ENCODE measurements at places on chromosomes 2 and 18.

DNA sequence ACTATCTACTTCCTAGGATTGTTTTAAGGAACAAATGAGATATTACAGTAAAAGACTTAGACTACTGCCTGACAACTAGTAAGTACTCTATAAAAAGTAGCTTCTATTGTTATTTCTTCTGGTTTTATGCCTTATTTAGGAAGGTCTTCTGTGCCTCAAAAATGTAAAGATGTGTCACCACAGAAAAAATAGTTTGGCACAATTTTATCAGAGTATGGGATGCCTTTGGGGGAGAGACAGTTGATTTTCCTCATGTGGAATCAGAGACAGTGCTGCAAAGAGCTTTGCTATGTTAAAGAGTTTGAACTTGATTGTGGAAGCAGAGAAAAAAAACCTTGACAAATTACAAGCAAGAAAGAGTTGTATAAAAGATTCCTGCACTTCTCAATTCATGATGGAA lies 98.4 kb downstream of the EHBP1 start:
- DNase-seq, result no peak

GRCh38 chr18:7272311-7273049 lies 41.6 kb downstream of the LRRC30 start:
- DNase-seq, result peak; percentile 30

GRCh38 chr2:102003696-102004095 lies 11.9 kb downstream of the IL1R2 start:
- no peak for DNase-seq

- no peak for DNase-seq
Measured at GRCh38 chr2:200146501-200146900, 160.0 kb upstream of the SPATS2L start.

- DNase-seq, result peak; percentile 36
Measured at GRCh38 chr2:113370478-113371091, 66.9 kb upstream of the ZNG1B start.

DNA sequence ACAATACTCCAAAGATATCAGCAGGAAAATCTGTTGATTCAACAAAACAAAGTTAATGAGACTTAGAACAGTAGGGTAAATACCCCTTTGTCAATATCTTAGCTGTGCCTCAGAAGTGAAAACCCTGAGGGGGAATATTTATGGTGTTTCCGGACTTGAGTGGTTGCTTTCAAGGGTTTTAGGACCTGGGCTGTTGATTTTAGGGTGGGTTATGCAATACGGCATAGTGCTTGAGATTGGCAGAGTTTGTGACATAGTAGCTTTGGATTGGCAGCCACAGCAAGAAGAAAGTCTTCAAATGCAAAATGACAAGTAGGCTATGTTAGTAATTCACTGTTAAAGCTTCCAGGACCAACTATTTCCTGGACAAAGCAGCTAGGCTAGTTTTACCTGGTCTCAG lies 826.3 kb upstream of the CDH2 start:
- no peak for DNase-seq

- no peak for DNase-seq
Measured at GRCh38 chr2:53641290-53641689, 126.3 kb upstream of the CHAC2 start.

GRCh38 chr18:14921547-14921946 lies 173.6 kb downstream of the ANKRD30B start:
- no peak for DNase-seq

- no peak for DNase-seq
Measured at GRCh38 chr18:13258921-13259320, 40.4 kb downstream of the LDLRAD4 start.

- no peak for DNase-seq
Measured at GRCh38 chr2:119232666-119232993, 9.0 kb downstream of the STEAP3 start.

- no peak for DNase-seq
Measured at GRCh38 chr2:153163055-153163454, 315.5 kb downstream of the RPRM start.

GRCh38 chr2:177123048-177123447 lies 89.5 kb upstream of the HNRNPA3 start:
- no peak for DNase-seq

GRCh38 chr2:47312491-47312850 lies 90.5 kb upstream of the MSH2 start:
- no peak for DNase-seq

DNA sequence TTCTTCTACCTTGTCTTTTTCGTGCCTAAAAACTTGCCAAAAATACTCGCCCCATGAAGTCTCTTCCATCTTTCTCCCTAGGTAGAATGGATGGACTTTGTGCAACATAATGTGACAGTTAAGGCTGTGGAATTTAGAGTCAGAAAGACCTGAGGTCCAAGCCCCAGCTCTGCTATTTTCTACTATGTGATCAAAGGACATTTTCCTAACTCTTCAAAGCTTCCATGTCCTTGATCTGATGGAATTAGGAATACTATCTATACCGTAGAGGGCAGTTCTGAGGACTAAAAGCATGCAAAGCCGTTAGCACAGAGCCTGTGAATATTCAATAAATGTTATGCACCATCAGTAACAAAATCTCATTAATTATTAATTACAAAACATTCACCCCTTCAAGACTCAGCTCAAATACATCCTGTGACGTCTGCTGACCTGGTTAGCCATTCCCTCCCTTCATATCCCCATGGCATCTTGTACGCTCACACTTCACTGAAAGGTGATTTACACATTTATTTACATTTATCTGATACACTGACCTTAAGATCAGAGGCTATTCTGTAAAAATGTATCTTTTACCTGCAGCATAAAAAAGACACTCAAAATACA lies 15.1 kb downstream of the IWS1 start:
- DNase-seq, result no peak

GRCh38 chr18:23453680-23454058 lies 582 bp downstream of the RIOK3 start:
- DNase-seq, result no peak

DNA sequence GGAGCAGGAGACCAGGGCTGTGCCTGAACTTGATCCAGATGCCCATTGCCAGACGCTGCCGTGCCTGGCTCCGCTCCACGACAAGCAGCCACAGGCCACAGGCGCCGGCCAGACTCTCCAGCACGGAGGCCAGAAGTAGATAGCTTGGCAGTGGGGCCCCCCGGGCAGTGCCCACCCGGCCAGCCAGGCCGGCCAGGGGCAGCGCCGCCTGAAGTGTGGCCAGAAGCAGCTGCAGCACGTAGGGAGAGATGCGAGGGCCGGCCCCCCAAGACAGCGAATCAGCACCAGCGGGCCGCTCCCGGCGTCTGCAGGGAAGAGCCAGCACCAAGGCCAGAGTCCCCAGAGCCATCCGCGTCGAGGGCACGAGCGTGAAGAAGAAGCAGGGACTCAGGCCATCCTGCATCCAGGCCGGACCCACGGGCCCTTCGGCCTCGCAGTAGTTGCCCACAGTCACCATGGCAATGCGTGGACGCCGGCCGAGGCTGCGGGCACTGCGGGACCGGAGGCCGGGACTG lies 484 bp downstream of the ABCB6 start:
- DNase-seq, result peak; percentile 45

- no peak for DNase-seq
Measured at GRCh38 chr18:7579176-7579917, 12.2 kb downstream of the PTPRM start.

GRCh38 chr2:26009567-26009963 lies 24.3 kb upstream of the RAB10 start:
- no peak for DNase-seq

- no peak for DNase-seq
Measured at GRCh38 chr2:215364157-215365155, 52.6 kb downstream of the ATIC start.

GRCh38 chr2:155218292-155218924 lies 519.9 kb downstream of the KCNJ3 start:
- no peak for DNase-seq

- DNase-seq, result no peak
Measured at GRCh38 chr2:191617575-191617974, 60.4 kb upstream of the NABP1 start.

DNA sequence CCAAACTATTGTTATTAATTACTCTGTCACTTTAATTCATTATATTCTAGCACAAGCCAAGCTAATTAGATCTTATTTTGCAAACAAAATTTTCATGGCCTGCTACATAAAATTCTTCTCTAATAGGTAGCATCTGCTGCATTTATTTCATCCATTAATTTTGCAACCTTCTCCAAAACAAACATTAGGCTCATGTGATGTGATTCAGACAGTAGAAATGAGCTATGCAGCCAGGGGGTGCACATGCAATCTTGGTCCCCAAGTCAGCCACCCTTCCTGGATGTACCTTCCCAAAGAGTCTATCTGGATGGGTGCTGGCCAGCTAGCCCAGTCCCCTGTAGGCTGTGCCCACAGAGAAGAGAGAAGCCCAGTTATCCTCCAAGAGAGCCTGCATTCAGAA lies 242.1 kb upstream of the OSR1 start:
- no peak for DNase-seq

DNA sequence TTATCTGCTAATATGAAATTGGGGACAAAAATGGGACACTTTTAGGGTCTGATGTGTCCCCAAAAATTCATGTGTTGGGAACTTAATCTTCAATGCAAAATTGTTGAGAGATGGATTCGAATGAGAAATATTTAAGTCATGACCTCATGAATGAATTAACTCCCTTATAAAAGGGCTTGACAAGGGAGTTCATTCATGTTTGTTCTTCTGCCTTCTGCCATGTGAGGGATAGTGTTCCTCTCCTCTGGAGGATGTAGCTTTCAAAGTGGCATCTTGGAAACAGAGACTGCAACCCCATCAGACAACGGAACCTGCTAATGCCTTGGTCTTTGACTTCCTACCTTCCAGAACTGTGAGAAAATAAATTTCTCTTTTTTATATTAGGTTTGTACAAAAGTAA lies 89.2 kb upstream of the LINC00305 start:
- DNase-seq, result no peak

DNA sequence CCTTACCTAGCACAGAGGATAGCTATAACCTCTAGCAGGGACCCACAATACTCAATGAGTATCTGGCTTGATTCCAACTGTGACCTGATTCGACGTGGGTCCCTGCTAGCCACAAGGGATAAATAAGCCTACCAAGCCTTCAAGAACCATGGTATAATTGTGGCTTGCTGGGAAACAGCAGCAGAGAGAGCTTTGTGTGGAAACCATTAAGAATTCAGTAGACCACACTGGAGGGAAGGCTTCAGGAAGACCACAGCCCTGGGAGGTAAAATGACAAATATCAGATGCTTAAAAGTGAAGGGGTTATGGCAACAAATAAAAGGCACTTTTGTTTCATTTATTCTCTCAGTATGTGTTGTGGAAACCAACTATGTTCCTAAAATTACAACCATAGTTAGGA lies 82.6 kb upstream of the WIPF1 start:
- no peak for DNase-seq

- DNase-seq, result no peak
Measured at GRCh38 chr2:88451811-88452564, 505 bp downstream of the FOXI3 start.

DNA sequence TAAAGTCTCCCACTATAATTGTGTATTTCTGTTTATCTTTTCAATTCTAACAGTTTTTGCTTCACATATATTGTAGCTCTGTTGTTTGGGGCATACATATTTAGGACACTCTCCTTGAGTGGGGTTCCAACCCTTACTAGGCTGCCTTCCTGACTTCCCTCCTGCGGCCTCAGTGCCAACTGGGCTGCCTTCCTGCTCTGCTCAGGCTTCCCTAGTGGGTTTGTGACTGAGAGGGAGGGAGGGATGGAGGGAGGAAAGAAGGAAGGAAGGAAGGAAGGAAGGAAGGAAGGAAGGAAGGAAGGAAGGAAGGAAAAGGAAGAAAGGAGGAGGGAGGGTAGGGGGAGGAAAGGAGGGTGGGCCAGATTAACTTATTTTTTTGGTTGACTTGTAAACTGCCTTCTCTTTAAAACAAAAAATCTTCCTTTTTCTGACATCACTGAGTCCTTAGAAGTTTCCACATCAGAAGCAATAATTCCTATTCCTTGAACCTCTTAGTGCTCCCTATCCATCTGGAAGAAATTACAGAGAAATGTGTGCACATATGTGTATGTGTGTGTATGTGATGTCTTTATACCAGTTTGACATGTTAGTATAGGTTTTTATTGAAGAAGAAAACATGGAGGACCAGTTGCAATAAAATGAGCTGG lies 145.4 kb upstream of the PGAP1 start:
- DNase-seq, result no peak
